ENCODE measurements at places on chromosomes 3 and 15. TPM values are rescaled to one million over a fixed set of nuclear protein-coding genes. Genes with fewer than 3 reads are reported as not detected.

DNA sequence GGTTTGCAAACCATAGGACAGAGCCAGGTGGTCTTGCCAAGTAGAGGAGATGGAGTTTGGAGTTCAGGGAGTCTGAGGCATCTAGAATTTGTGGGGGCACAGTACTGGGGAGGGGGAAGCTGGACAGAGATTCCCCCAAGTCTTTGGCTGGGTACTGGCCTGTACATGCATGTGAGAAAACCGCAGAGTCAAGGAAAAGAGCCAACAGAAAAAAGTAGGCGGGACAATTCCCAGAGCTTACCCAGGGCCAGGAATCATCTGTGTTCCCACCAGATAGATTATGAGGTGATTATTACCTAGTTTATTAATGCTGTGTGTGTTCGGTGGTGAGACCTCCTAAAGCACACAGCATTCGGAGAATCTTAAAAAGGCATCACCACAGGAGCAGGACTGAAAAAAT is 11.3 kb downstream of the LYSMD4 start:
- H3K4me3 ChIP-seq, result no peak overlapping the region
- no peak overlapping the region for H3K27ac ChIP-seq
- DNase-seq, result no peak
- H3K27me3 ChIP-seq, result no peaks in the 10 kb centered on the region
- H3K36me3 ChIP-seq, result peaks cover 18% of the 10 kb centered on the region
- no peaks in the 10 kb centered on the region for H3K4me1 ChIP-seq

ATP13A4 gene
- total RNA-seq, result not detected

- H3K36me3 ChIP-seq, result peaks cover 5% of the 10 kb centered on the region
- no peak for DNase-seq
- H3K27ac ChIP-seq, result no peak overlapping the region
- no peak overlapping the region for H3K4me3 ChIP-seq
- H3K27me3 ChIP-seq, result no peaks in the 10 kb centered on the region
- H3K4me1 ChIP-seq, result peaks cover 14% of the 10 kb centered on the region
Measured at GRCh38 chr15:64443747-64444621, 16.4 kb upstream of the ZNF609 start.

- peaks cover 32% of the 10 kb centered on the region for H3K4me1 ChIP-seq
- no peaks in the 10 kb centered on the region for H3K27me3 ChIP-seq
- no peaks in the 10 kb centered on the region for H3K36me3 ChIP-seq
- no peak overlapping the region for H3K27ac ChIP-seq
- H3K4me3 ChIP-seq, result no peak overlapping the region
- DNase-seq, result no peak
Measured at GRCh38 chr3:138200424-138200823, 13.3 kb downstream of the ARMC8 start.

DNA sequence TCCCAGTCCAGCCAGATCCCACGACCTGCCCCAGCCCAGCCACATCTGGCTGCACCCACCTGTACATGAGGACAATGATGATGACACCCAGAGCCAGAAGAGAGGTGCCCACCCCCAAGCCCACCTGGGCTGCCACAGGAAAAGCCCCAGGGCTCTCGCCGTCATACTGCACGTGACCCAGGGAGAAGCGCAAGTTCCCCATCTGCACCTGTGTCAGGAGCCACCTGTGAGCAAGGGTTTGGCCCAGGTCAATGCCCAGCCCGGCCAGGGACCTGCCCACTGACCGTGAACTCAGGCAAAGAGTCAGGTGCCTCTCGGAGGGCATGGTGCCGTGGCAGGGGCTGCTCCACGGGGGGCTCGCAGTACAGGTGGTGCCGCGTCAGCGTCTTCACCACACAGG is 16.3 kb downstream of the PLXNB1 start:
- no peaks in the 10 kb centered on the region for H3K27me3 ChIP-seq
- no peak overlapping the region for H3K4me3 ChIP-seq
- DNase-seq, result no peak
- H3K4me1 ChIP-seq, result no peaks in the 10 kb centered on the region

DNA sequence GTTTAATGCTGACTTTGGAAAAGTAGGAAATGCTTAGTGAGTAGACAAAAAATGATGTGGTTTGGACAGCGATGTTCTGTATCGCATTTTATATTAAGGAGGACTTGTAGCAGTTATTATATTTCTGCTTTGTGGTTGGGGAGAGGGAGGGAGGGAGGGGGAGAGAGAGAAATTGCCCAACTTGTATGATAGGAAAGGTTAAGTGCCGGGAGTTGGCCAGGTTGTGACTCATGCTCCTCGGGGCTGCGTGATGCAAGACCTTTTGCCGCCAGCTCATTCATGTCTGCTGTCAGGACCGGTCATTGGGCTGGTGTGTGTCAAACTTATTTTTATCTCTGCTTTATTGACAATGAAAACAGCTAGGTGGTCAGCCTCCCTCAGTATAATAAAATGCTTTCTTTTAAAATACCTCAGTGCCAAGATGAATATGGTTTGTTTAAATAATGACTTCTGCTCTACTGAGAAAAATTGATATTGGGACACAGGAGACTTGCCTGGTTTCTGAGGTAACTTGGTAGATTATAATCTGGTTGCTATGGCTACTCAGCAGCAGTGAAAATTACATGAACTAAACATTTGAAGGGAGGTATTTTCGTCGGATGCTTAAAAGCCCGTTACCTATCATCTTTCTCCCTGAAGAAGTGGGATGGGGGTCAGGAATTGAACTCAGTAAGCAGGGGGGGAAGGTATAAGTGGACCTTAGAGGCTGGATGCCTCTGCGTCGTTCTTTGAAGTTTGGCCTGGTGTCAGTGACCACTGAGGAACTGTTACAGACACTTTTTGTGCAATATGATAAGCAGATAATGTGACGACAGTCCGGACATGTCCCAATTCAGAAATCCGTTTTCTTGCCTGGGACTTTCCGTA is 90.7 kb downstream of the FNDC3B start:
- peak; percentile 99 for DNase-seq
- peak overlapping the region; percentile 81 for H3K27ac ChIP-seq
- H3K36me3 ChIP-seq, result no peaks in the 10 kb centered on the region
- H3K27me3 ChIP-seq, result no peaks in the 10 kb centered on the region
- H3K4me1 ChIP-seq, result peaks cover 64% of the 10 kb centered on the region
- no peak overlapping the region for H3K4me3 ChIP-seq

INKA1 gene
- total RNA-seq, result 4.2 TPM

ADPRH gene
- total RNA-seq, result 7.5 TPM

- H3K27ac ChIP-seq, result peak overlapping the region; percentile 4
- H3K4me1 ChIP-seq, result no peaks in the 10 kb centered on the region
- no peak overlapping the region for H3K4me3 ChIP-seq
- H3K36me3 ChIP-seq, result no peaks in the 10 kb centered on the region
Measured at GRCh38 chr3:25587526-25587925, 77.2 kb downstream of the TOP2B start.

DNA sequence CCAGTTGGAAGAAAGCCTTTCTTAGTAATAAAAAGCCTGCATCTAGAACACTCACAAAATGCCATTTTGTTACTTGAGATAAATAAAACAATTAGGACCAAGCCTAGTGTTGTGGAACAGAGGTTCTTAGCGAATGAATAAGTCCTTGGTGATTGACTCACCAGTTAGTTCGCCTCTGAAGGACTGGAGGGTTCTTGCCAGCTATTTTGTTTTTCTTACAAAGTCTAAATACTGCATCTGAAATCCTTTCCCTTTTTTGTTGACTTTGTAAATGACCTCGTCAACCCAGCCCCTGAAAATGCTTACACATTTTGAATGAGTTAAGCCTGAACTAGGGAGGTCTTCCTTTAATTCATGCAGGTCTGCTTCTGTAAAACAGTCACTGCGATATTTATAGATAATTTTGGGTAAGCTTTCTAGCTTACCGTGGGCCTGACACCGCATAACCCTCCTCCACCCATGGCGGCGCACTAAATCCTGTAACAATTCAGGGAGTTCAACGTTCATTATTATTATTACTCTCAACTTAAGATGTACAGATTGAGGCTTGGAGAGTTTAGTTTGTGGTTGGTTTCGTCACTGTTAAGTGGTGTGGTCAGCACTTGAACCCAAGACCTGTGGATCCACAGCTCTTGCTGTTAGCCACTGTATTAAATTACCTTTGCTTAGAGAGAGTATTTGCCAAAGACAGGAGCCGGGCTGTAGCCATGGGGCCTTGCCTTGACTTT is 45.0 kb upstream of the SACM1L start:
- no peak overlapping the region for H3K27ac ChIP-seq
- H3K4me3 ChIP-seq, result no peak overlapping the region
- peaks cover 4% of the 10 kb centered on the region for H3K36me3 ChIP-seq
- no peaks in the 10 kb centered on the region for H3K27me3 ChIP-seq
- peaks cover 47% of the 10 kb centered on the region for H3K4me1 ChIP-seq

DNA sequence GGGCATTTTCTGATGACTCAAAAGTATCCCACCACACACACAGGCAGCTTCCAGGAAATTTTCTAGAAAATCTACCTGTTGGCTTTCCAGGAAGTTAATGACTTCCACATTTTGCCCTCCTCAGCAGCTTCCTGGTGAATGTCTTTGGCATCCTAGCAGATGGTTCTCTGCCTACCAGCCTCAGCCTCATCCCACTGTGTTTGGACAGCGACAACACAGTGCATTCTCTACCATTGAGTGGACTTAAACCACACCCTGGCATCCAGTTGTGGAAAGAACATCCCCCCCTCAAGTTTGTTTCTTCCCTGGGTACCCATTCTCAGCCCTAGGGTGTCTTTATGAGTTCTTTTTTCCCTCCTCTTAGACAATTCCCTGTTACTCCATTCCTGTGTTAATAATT is 50.8 kb upstream of the GADL1 start:
- no peak overlapping the region for H3K27ac ChIP-seq
- no peaks in the 10 kb centered on the region for H3K4me1 ChIP-seq
- H3K36me3 ChIP-seq, result no peaks in the 10 kb centered on the region
- DNase-seq, result no peak
- no peak overlapping the region for H3K4me3 ChIP-seq

DNA sequence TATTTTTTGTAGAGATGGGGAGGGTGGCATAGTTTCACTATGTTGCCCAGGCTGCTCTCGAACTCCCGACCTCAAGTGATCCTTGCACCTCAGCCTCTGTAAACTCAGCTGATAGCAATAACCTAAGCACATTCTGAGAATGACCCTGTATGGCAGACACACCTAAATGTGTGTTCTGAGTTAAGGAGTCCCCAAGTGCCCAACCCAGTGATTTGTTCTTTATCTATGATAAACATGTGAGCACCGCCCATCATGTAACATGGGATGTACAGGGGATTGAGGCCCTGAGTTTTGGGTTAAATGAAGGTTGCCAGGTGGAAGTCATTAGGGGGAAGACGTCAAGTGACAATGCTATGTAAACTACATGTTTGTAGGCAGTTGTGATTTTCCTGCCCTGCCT is 5.7 kb downstream of the NCEH1 start:
- no peaks in the 10 kb centered on the region for H3K27me3 ChIP-seq
- DNase-seq, result no peak
- H3K4me1 ChIP-seq, result peaks cover 35% of the 10 kb centered on the region
- H3K27ac ChIP-seq, result no peak overlapping the region
- no peak overlapping the region for H3K4me3 ChIP-seq

GUCA1C gene
- not detected for total RNA-seq

All from right atrium auricular region (tissue), 2 donors.